ENCODE measurements at places on chromosomes 7 and 10.

GRCh38 chr10:104103956-104104355, 18.0 kb upstream of the SFR1 start:
- no peak for DNase-seq

GRCh38 chr10:84296091-84296981, 32.1 kb upstream of the CCSER2 start:
- no peak for DNase-seq

DNA sequence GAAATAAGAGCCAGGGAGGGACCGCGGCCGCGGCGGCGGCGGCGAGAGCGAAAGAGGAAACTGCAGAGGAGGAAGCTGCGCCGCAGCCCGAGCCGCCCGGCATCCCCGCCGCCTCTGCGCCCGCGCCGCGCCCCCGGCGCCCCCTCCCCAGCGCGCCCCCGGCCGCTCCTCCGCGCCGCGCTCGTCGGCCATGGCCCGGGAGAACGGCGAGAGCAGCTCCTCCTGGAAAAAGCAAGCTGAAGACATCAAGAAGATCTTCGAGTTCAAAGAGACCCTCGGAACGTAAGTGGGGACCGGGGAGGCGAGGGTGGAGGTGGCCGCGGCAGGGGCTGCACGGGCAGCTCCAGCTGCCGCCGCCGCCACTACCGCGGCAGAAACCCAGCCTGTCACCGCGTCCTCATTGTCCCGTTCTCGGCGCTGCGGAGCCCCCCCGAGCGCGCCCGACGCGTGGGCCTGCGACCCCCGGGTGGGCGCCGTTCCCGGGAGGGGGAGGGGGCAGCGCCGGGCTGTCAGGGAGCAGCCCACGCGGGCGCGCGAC, 351 bp downstream of the CAMK1D start:
- DNase-seq, result no peak

- no peak for DNase-seq
These were observed 46.0 kb downstream of the ST7 start for GRCh38 chr7:116999311-116999710.

GRCh38 chr10:122962405-122962804, 8.4 kb upstream of the C10orf88 start:
- DNase-seq, result no peak

GRCh38 chr10:50595785-50596184, 28.0 kb downstream of the SGMS1 start:
- no peak for DNase-seq
